ENCODE measurements at places on chromosomes 3 and 15. TPM values are rescaled to one million over a fixed set of nuclear protein-coding genes. Genes with fewer than 3 reads are reported as not detected.
A peak's percentile ranks its signal among the peaks of the same experiment; 100 is the strongest.

The CRYGS gene
- polyA plus RNA-seq = not detected

The STAB1 gene
- polyA plus RNA-seq = not detected

The PLSCR4 gene
- polyA plus RNA-seq = not detected

GRCh38 chr3:194886836-194887235, 201.2 kb downstream of the FAM43A start:
- no peak overlapping the region for H3K27ac ChIP-seq
- peaks cover 6% of the 10 kb centered on the region for H3K4me1 ChIP-seq
- H3K36me3 ChIP-seq = peaks cover 11% of the 10 kb centered on the region
- no peak for DNase-seq
- no peaks in the 10 kb centered on the region for H3K27me3 ChIP-seq

DNA sequence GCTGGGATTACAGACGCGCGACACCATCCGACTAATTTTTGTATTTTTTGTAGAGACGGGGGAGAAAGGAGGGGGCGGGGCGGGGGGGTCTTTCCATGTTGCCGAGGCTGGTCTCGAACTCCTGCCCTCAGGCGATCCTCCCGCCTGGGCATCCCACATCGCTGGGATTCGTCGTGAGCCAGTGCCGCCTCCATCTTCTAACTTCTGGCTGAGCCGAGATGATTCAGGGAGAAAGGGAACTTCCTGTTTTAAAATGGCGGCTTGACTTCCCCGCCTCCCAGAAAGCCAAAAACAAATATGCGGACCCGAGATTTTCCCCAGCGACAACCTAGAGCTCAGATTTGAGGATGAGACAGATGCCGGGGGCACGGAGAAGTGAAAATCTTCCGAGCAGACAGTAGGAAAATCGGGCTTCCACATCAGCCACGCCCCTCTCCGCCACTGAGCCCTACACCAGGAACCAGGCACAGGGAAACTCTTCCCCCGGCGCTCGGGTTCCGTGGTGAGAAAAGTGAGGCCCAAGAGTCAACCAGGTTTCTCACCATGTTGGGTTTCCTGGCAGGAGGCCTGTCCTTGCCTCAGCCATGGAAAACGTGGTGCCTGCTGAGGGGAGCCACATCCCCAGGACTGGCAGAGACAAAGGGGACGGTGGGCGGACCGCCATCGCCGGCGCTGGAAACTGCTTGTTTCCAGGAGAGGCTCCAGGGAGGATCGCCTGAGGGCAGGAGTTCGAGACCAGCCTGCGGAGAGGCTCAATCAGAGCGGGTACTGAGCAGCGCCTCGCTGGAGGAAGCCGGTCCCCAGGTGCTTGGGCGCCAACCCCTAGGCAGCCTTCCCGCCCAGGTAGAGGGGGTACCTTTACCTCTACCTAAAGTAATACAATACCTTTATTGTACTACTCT, 18.7 kb downstream of the CHST14 start:
- no peak for DNase-seq
- no peaks in the 10 kb centered on the region for H3K36me3 ChIP-seq
- no peaks in the 10 kb centered on the region for H3K27me3 ChIP-seq
- no peaks in the 10 kb centered on the region for H3K4me1 ChIP-seq
- no peak overlapping the region for H3K27ac ChIP-seq

DNA sequence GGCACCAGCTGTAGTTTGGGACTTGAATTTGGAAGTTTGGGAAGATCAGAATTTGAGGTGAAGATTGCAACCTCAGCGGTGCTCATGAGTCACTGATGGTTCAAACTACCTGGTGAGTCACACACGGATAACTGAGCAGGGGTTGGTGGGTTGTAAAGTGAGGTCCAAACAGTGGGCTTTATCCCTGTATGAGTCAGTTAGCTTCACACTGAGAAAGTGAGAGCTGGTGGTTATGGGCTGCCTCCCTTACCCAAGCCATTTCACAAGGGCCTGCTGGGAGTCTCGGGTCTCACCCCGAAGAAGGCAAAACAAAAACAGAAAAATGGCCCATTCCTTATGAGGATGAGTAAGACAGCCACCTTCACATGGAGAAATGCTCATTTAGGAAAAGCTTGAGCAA, 77.0 kb downstream of the ITGA11 start:
- H3K4me1 ChIP-seq = peaks cover 8% of the 10 kb centered on the region
- no peaks in the 10 kb centered on the region for H3K27me3 ChIP-seq
- H3K27ac ChIP-seq = no peak overlapping the region
- no peak overlapping the region for H3K4me3 ChIP-seq
- DNase-seq = no peak

DNA sequence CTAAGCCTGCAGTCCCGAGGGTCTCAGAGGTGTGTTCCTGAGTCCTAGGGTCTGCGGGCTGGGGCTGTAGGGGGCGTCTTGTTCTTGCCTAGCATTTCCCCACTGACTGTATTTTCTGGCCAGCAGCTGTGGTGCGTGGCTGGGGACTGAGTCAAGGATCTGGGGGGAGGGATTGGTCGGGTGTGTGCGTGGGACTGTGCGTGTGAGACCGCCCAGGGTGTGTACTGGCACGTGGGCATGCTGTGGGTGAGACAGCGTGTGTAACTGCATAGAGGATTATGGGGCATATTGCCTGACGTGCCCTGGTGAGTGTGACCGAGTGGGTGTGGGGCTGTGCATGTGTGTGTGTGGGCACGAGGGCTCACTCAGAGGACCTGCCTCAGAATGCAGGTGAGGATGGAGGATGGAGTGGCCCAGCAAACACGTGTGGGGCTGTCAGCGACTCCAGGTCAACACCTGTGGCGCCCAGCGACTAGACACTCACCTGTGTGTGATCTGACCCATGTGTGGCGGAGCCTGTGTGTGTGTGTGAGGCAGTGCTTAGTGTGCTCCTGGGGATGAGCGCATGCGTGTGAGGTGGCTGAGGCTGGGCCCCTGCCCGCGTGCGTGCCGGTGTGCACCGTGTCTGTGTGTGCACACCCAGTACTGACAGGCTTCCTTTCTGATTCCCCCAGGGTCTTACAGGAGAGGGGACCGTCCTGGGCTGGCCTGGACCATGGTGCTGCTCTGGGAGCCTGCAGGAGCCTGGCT, 20.9 kb downstream of the FBLN2 start:
- peaks cover 15% of the 10 kb centered on the region for H3K4me1 ChIP-seq
- H3K27me3 ChIP-seq = no peaks in the 10 kb centered on the region
- no peaks in the 10 kb centered on the region for H3K36me3 ChIP-seq
- peak overlapping the region; percentile 25 for H3K4me3 ChIP-seq
- H3K27ac ChIP-seq = no peak overlapping the region

DNA sequence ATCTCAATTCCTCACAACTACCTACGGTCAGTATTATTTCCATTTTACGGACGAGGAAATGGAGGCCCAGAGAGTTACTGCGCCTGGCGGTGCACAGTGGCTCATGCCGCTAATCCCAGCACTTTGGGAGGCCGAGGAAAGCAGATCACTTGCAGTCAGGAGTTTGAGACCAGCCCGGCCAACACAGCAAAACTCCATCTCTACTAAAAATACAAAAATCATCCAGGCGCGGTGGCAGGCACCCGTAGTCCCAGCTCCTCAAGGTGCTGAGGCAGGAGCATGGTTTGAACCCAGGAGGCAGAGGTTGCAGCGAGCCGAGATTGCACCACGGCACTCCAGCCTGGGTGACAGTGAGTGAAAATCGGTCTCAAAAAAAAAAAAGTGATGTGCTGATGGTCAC, 187.3 kb downstream of the XXYLT1 start:
- peaks cover 6% of the 10 kb centered on the region for H3K27me3 ChIP-seq
- peaks cover 29% of the 10 kb centered on the region for H3K4me1 ChIP-seq
- no peak for DNase-seq
- H3K4me3 ChIP-seq = no peak overlapping the region
- no peaks in the 10 kb centered on the region for H3K36me3 ChIP-seq
- H3K27ac ChIP-seq = no peak overlapping the region

GRCh38 chr3:187015903-187016638, 85.7 kb downstream of the ST6GAL1 start:
- peak; percentile 88 for DNase-seq
- peaks cover 22% of the 10 kb centered on the region for H3K36me3 ChIP-seq
- no peaks in the 10 kb centered on the region for H3K27me3 ChIP-seq

DNA sequence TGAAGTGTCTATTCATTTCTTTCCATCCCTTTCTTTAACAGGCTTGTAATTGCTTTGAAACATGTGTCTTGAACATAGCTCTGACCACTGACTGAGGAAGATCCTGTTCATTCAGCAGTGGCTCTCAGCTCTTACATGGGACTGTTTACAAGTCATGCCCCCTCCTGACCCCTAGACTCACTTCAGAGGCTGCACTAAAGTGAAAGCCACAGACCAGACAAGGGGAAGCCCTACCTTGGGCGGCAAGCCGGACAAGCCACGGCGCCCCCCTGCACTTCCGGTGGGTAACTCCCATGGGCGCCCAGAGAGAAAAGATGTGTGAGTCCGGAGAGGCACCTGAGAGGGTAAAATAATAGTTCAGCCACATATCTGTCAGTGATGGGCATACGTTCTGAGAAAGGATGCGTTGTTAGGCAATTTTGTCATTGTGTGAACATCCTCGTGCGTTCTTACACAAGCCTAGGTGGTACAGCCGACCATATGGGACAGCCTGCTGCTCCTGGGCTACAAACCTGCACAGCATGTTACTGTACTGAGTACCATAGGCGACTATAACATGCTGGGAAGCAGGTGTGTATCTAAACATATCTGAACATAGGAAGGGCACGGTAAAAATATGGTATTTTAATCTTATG, 116.2 kb downstream of the CHSY1 start:
- peak overlapping the region; percentile 87 for H3K27ac ChIP-seq
- no peaks in the 10 kb centered on the region for H3K36me3 ChIP-seq
- DNase-seq = peak; percentile 41
- H3K4me1 ChIP-seq = peaks cover 45% of the 10 kb centered on the region

- no peak for DNase-seq
- H3K4me3 ChIP-seq = no peak overlapping the region
- peak overlapping the region; percentile 85 for H3K27ac ChIP-seq
- peaks cover 13% of the 10 kb centered on the region for H3K36me3 ChIP-seq
- H3K4me1 ChIP-seq = peaks cover 26% of the 10 kb centered on the region
Observed at GRCh38 chr15:64136347-64136746, 15.2 kb upstream of the SNX22 start.

DNA sequence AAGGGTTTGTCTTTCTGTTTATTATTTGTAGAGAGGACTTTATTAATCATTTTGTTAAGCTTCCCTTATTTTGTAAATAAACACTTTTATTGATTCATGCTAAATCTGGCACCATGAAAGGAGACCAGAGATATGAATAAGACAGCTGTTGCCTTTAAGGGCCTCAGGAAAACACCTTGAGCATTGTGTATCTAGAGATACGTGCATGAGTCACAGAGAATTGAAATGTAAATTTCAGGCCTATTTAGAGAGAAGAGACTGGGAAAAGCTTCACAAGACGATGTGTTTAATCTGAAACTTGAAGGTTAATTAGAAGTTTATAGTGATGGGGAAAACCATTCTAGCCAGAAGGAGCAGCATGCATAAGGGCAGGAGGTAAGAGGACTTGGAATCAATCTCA, 28.6 kb upstream of the UTS2B start:
- no peak overlapping the region for H3K4me3 ChIP-seq
- H3K36me3 ChIP-seq = peaks cover 35% of the 10 kb centered on the region
- H3K4me1 ChIP-seq = peaks cover 33% of the 10 kb centered on the region
- peak overlapping the region; percentile 69 for H3K27ac ChIP-seq

All from naive B cell (primary cell).